RCC 7860 (cell line): ENCODE measurements at places on chromosomes 3 and 15.

GRCh38 chr3:82342521-82342920 is 581.1 kb upstream of the GBE1 start:
- no peak for DNase-seq

DNA sequence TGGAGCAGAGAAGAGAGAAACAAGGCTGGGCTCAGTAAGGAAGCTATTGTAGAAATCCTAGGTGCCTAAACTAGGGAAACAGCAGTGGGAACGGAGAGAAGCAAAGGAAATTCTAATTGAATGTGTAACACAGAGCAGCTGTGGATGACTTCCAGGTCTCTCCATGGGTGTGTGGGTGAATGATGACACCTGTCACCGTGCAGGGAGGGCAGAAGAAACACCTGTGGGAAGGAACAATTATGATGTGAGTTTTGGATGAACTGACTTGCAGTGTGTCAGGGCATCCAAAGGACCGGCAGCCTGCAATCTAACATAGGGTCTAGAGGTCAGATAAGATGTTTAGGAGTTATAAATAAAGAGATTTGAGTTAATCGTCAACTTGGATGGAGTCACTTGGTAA is 144.2 kb downstream of the RYR3 start:
- peak; percentile 14 for DNase-seq

- DNase-seq = no peak
Measured at GRCh38 chr3:196192524-196193051, 18.6 kb downstream of the ZDHHC19 start.

GRCh38 chr3:78979028-78979427 is 788.8 kb downstream of the ROBO1 start:
- no peak for DNase-seq

GRCh38 chr15:95825671-95826411 is 504.7 kb upstream of the NR2F2 start:
- no peak for DNase-seq

GRCh38 chr3:42537350-42537749 is 34.9 kb downstream of the VIPR1 start:
- no peak for DNase-seq

- DNase-seq = no peak
Measured at GRCh38 chr15:78148392-78149067, 632 bp upstream of the IDH3A start.

DNA sequence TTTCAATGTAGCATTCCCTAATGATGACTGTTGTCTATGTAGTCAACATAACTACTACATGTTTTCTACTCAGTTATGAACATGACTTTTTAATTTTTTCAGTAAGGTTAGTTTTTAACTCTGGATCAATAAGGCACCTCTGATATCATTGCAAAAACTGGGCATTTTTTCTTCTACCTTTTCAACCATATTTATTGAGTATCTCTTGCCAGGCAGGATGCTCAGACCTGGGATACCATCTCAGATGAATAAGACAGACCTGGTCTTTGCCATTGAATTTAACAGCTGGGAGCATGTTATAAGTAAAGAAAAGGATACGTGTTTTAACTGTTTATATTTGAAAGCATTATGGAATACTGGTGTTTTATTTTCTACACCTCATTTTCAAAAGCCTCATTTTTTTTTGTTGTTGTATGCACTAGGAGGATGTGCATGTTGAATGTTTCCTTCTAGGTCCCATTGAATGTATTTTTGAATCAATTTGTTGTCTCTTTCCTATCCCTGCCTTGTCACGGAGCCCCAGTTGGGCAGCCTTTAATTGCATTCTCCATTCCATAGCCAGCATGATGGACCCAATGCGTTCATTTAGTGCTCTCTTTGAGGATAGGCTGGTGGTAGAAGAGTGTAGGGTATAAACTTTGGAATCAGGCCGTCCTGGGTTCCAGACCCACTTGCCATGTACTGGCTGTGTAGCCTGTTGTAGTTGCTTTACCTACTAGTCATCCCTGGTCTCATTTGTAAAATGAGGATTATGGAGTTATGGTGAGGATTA is 3.7 kb downstream of the TGFBR2 start:
- no peak for DNase-seq

- DNase-seq = no peak
Measured at GRCh38 chr3:103511891-103512290, 1077.1 kb downstream of the ZPLD1 start.

- DNase-seq = no peak
Measured at GRCh38 chr3:177210744-177211502, 13.6 kb upstream of the TBL1XR1 start.

GRCh38 chr3:181794011-181794790 is 82.5 kb downstream of the SOX2 start:
- DNase-seq = no peak

GRCh38 chr3:71008350-71008935 is 575.1 kb downstream of the FOXP1 start:
- DNase-seq = no peak

DNA sequence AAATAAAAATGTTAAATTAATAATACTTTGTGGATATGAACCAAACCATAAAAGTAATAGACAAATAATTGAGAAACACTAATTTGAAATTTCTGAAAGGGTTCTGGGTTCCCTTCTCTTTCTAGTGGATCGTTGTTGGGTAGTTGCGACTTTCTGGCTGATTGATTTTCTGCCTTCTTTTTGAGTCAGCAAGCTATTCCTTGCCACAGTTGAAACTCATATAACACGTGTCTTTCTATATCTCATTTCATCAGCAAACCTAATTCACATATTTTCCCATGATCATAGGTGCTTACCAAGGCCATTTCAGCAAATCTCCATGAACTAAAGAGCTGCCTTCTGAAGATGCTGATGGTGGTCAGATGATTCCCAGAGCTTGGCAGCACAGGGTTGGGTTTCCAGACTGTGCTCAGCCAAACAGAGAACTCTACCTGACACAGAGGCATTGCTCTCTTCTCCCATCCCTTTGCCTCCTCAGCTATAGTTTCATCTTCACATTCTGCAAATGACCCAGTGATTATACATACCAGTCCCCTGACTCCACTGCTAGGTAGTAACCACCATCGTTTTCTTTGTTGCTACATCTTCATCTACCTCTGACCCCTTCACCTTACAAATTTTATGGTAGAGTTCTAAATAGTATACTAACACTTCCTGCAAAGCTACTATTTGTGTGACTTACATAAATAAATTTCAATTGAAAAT is 383.9 kb upstream of the DPH6 start:
- no peak for DNase-seq

GRCh38 chr3:66497985-66498671 is 2.7 kb downstream of the LRIG1 start:
- no peak for DNase-seq

DNA sequence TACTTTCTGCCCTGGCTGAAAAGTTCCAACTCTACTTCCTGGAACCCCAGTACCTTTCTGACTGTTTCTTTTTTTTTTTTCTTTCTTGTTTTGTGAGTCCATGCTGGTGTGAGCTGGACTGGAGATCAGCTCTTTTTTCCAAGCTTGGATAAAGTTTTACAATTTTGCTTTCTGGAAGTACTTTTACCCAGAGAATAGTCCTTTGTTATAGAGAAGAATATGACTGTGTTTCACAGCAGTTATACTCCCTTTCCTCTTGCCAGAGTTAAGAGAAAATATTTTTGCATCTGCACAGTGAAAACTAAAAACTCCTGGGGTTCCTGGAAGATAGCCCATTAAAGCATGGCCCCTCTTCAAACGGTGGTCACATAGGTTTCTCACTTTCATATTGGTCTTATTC is 1100.6 kb downstream of the OTOL1 start:
- DNase-seq = no peak

DNA sequence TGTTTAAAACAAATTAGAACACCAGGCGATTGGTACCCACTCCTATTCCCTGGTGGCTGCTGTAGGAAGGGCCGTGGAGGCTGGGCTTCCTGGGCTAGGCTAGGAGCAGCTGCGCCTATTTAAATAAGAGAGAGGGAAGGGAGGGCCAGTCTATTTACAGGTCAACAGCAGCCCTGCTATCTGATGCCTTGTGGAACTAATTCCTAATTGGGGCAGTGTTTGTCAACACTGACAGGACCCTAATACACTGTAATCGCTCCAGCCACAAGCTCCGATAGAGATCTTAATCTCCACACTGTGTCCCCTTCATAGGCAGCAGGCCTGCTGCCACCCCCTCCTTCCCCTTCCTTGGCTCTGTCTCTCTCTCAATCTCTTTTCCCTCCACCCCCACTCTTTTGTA is 116.9 kb upstream of the SOX14 start:
- DNase-seq = no peak

DNA sequence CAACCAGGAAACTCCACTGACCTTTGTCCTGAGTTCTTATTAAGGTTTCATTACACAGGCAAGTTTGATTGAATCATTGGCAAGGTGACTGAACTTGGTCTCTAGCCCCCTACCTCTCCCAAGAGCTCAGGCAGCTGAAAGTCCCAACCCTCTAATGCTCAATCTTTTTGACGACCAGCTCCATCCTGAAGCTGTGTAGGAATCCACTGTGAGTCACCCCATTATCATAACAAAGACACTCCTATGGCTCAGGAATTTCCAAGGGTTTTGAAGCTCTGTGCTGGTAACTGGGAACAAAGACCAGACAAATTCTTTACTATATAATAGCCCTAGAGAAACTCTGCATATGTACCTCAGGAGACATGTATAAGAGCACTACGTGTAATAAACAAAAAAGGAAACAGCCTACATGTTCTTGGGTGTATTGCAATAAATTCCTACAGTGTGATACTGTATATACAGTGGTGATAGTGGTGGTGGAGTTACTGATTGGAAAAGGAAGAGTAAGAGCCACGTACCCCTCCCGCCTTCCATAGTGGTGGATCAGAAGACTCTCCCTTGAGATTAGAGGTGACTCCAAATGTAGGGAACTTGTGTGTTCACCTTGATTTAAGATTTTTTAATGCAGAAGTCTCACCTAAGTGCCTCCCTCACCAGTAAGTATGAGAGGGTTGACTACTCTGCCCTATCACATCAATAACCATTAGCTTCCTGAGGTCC is 116.6 kb downstream of the ST8SIA2 start:
- no peak for DNase-seq

DNA sequence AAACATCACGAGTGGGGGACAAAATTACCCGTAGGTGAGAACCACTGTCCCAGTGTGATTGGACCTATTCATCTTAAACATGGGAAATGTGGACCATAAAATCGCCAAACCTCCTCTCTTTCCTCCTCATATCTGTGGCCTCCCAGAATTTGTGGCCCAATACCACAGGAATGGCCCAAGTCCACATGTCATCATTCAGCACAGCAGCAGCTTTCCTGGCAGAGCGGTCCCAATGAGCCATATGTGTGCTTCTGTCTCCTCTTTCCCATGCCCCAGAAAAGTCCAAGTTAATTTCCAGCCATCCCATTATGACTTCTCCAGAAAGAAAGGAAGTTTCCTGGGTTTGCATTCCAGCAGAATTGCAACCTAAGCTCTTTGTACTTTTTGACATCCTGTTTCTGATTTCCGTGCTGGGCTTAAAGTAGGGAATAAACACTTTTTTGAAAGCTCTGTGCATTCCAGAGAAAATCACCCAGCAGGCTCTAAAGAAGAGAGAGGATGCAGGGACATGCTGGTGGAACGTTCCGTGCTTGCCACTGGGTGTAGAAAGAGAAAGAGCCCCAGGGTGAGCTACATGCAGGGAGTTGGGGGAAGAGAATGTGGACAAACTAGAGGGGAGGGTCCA is 259.4 kb upstream of the PROK2 start:
- DNase-seq = no peak

DNA sequence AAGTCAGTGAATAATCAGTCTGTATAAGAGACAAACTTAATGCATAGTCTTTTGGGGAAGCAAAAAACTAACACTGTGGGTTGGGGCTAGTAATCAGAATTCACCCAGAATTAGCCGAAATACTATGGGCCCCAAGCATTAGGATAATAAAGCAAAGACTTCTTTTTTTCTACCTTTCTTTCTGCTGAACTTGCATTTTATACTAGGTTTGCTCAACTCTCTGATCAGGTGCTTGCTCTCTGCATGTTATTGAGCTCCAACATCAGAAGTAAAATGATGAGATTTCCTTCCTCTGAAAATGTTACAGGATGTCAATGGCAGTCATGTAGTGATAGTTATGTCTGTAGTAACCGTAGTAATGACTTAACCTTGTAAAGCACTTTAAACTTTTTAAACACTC is 216.6 kb downstream of the KCNMB2 start:
- no peak for DNase-seq

- DNase-seq = peak; percentile 37
Measured at GRCh38 chr3:101813817-101814440, 34.9 kb downstream of the NXPE3 start.

DNA sequence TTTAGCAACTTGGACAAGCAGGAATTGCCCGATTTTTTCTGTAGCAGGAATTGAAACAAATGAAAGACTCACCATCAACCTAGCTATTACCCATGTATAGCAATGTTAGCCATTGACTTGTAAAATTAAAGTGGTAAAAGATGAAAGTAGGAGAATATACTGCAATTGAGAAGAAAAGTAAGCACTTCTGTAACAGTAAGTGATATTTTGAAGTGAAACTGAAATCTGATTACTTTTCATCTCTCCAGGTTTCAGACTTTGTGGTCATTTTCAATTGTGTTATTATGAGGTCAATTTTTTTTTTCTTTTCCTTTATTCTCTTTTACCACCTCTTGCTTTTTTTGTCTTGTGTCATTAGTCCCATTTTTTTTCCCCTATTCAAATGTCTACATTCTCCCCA is 1078.2 kb downstream of the ZPLD1 start:
- no peak for DNase-seq

DNA sequence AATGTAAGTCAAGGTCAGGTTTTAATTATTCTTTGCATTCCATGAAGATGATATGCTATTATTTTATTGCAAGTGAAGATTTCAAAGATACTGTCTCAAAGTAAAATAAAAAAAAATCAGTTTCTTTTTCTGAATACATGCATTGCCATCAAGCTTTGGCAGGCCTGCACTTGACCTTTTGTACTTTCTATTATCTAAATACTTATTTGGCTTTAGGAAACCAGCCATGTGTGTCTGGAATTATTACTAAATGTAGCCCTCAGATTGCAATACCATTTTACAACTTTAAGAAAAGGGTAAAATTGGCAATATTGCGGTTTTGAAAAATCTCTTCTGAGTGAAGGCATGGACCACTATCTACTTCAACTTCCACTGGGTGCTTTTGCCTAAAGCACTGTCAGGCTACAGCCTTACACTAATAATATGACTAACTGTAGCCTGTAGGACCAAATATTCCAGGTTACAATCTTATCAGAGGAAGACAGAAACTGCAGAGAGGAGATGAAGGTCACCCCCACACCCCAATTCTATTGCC is 349.4 kb upstream of the DCBLD2 start:
- DNase-seq = no peak

- DNase-seq = no peak
Measured at GRCh38 chr3:145906755-145907154, 254.2 kb downstream of the PLOD2 start.

- DNase-seq = no peak
Measured at GRCh38 chr3:24802614-24803013, 308.0 kb upstream of the THRB start.

- DNase-seq = peak; percentile 98
Measured at GRCh38 chr15:70788114-70789049, 25.0 kb upstream of the UACA start.

DNA sequence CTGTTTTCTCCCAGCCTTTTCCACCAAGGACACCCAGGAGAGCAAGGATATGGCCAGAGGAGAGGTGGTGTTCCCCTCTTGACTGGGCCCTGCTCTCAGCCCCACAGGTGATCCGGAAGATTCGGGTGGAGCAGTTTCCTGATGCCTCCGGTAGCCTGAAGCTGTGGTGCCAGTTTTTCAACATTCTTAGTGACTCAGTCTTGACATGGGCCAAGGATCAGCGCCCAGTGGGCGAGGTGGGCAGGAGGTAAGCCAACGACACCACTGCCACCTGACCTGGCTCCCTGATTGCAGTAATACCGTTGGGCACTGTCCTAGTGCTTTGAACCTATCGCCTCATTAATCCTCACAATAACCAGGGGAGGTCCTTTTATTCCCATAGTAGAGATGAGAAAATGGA is 25.3 kb upstream of the SLC28A1 start:
- DNase-seq = no peak
